ENCODE measurements at places on chromosomes 6 and 20.

- no peak for DNase-seq
These were observed 14.4 kb downstream of the TAB2 start for GRCh38 chr6:149331871-149332270.

DNA sequence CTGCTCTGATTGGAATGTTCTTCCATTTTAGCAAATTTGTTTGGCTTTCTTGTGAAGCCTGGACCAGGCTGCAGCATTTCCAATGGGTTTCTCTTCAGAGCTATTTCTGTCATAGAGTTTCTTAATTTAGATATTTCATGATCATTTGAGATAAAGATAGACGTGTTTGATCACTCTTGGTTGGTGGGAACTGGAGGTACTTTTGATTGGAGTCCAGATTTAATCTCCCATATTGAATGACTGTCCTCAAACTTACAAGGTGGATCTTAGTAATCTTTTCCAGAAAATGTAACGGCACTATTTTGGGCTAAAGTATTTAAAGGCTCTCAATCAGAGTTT, 29.2 kb downstream of the RNF144B start:
- no peak for DNase-seq

- no peak for DNase-seq
These were observed 499.0 kb upstream of the RNF217 start for GRCh38 chr6:124463271-124463670.

- DNase-seq: no peak
These were observed 29.5 kb downstream of the RIOK1 start for GRCh38 chr6:7419065-7419464.

DNA sequence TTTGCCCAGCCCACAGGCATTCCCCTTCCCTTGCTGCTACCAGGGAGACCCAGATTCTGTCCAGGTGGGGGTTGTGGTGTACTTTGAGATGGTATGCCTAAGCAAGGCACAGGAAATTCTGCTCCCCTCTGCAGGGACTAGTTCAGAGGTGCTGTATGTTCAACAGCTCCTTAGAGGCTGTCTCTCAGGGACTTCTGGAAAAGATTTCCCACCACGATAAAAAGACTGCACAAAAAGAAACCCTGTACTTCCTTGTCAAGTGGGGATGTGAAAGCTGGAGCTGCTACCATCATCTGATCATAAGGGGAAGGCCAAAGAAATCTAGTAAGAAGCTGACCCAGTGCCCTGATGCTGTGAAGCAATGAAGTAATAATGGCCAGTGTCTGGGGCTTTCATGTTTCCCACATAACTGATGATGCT, 51.5 kb upstream of the SMIM29 start:
- DNase-seq: no peak

- DNase-seq: no peak
These were observed 332.0 kb downstream of the HAO1 start for GRCh38 chr20:7608250-7608649.

DNA sequence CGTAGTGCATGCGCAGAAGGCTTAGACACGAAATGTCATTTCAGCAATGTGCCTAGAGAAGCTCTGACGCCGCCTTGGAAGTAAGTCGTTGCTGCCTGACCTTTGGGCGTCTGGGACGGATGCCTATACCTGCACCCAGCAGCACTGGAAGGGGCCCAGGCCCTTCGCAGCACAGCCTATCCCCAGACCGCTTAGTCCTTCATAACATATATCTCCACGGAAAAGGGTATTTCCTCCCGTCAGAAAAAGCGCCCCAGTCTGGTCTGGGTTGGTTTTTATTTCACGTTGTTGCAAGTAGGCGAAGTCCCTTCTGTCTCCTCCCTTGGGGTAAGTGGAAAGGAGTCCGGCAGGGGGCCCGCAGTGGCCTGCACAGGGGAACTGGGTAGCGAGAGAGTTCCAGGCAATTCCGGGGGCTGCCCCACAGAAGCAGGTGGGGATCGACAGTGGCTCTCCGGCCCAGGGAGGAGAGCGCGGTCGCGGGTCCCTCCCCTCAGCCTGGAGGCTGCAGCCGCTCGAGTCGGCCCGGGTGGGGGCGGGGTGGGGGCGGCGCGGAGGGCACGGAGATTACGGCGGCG, 559 bp upstream of the EYA4 start:
- no peak for DNase-seq

Measured in tibial artery (tissue), 4 donors.